T-cell (primary cell): ENCODE measurements at places on chromosomes 12 and 14.
A peak's percentile ranks its signal among the peaks of the same experiment; 100 is the strongest.

DNA sequence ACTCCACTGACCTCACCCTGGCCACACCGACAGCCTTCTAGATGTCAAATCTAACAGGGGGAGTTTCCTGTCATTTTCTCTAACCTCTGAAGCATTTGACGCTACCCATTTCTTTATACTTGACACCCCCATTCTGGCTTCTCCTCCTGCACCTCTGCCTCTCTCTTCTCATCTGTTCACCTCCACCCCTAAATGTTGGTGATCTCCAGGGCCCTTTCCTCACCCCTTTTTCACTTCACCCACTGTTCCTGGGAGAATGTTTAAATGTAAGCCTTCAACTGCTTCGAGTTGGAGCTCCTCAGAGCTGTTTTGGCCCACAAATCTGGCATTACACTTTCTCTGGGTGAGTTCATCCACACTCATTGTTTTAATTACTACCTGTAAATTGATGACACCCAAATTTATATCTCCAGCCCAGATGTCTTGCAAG is 452 bp upstream of the RABGGTA start:
- H3K27ac ChIP-seq, result peak overlapping the region; percentile 94
- no peaks in the 10 kb centered on the region for H3K27me3 ChIP-seq
- peak overlapping the region; percentile 27 for H3K4me3 ChIP-seq
- peaks cover 23% of the 10 kb centered on the region for H3K36me3 ChIP-seq

- no peak for DNase-seq
- H3K4me3 ChIP-seq, result no peak overlapping the region
- peaks cover 3% of the 10 kb centered on the region for H3K36me3 ChIP-seq
- no peaks in the 10 kb centered on the region for H3K27me3 ChIP-seq
- H3K27ac ChIP-seq, result no peak overlapping the region
These were observed 12.4 kb downstream of the MTERF2 start for GRCh38 chr12:106974511-106974910.

- H3K4me3 ChIP-seq, result no peak overlapping the region
- no peaks in the 10 kb centered on the region for H3K4me1 ChIP-seq
- H3K27ac ChIP-seq, result no peak overlapping the region
- H3K36me3 ChIP-seq, result no peaks in the 10 kb centered on the region
- DNase-seq, result no peak
These were observed 57.2 kb upstream of the ATP2A2 start for GRCh38 chr12:110223777-110224378.

DNA sequence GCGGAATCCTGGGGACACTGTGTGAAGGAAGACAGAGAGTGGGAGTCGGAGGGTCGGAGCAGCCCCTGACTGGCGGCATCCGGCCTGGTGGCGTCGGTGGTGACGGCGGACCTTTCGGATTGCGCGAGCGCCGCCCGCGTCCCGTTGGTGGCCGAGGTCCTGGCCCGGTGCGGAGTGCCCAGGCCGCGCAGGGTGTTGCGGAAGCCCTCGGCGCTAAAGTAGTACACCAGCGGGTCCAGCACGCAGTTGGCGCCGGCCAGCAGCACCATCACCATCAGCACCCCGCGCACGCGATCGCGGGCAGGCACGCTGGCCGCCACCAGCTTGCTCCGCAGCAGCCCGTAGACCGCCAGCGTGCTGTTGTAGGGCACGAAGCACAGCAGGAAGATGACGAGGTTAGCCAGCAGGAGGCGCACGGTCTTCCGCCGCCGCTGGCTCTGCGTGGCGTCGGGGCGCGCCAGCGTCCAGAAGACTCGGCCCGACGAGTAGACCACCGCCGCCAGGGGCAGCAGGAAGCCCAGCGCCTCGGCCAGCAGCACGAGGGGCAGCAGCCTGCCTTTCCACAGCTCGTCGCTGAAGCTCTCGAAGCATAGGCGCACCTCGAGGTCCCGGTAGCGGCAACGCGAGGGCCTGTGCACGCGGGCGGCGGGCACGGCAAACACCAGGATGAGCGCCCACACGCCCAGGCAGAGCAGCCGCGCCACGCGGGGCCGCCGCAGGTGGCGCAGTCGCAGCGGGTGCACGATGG is 13.1 kb upstream of the CHD4 start:
- no peaks in the 10 kb centered on the region for H3K27me3 ChIP-seq
- peaks cover 20% of the 10 kb centered on the region for H3K4me1 ChIP-seq
- H3K4me3 ChIP-seq, result no peak overlapping the region
- H3K27ac ChIP-seq, result no peak overlapping the region
- DNase-seq, result peak; percentile 60

DNA sequence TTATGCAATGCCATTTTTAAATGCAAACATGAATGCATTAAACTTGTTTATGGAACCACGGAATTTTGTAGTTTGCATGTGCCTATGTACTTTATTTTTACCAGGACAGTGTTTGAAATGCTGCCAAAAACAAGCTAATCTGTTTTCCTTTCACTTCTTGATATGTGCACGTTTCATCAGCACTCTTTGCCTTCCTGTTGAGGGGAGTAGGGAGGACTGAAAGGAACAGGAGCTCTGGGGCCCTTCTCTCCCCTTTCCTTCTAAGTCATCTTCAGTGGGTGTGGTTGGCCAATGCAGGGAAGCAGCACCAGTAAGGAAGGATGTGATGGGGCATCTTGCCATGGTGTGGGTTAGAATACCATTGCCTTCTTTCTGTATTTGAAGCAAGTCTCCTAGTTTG is 12.1 kb upstream of the PPP4R4 start:
- no peaks in the 10 kb centered on the region for H3K27me3 ChIP-seq
- H3K36me3 ChIP-seq, result no peaks in the 10 kb centered on the region
- H3K4me3 ChIP-seq, result no peak overlapping the region
- no peak for DNase-seq
- H3K4me1 ChIP-seq, result peaks cover 6% of the 10 kb centered on the region

GRCh38 chr12:41993283-41993682 is 151.4 kb downstream of the GXYLT1 start:
- no peak overlapping the region for H3K4me3 ChIP-seq
- no peaks in the 10 kb centered on the region for H3K4me1 ChIP-seq
- no peaks in the 10 kb centered on the region for H3K36me3 ChIP-seq
- DNase-seq, result no peak
- peaks cover 5% of the 10 kb centered on the region for H3K27me3 ChIP-seq

DNA sequence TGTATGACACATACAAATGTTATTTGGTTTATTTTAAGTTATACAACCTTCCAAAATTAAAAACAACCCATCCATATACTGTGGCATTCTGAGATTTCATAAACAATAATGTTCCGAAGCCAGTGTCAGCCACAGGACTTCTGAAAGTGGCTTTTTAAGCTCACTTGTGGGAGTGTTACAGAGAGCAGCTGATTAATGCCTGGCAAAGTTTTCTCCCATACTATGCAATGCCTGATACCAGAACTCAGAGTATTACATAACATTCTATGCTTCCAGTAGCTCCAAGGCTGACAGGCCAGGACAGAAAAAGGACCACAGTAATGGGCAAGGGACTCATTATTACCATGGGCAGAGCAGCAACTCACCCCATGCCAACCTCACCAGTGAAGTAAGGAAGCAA is 29.3 kb downstream of the NELL2 start:
- no peak overlapping the region for H3K4me3 ChIP-seq
- DNase-seq, result no peak
- H3K27me3 ChIP-seq, result no peaks in the 10 kb centered on the region
- no peaks in the 10 kb centered on the region for H3K36me3 ChIP-seq
- H3K27ac ChIP-seq, result peak overlapping the region; percentile 89
- H3K4me1 ChIP-seq, result peaks cover 65% of the 10 kb centered on the region

- H3K36me3 ChIP-seq, result no peaks in the 10 kb centered on the region
- H3K4me3 ChIP-seq, result peak overlapping the region; percentile 96
- peaks cover 9% of the 10 kb centered on the region for H3K27me3 ChIP-seq
These were observed 1.6 kb downstream of the DPF3 start for GRCh38 chr14:72892103-72892878.

DNA sequence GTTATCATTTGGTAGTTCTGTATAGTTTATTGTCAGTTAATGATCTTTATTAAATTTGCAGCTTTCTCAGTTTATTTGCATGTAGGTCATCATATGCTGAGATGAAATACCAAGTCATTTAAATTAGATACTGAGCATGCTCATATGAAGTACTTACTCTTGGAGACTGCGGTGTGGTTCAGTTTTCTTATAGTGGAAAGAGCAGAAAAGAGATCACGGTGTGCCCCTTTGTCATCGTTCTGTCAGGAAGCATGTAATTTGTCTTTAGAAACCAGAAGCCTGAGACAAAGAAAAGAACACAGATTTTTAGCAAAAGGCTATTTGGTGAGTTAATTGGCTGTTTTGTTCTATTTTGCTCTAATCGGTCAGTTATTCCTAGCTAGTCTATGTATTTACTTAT is 75.6 kb downstream of the PLEKHA5 start:
- H3K27me3 ChIP-seq, result no peaks in the 10 kb centered on the region
- H3K4me3 ChIP-seq, result no peak overlapping the region
- H3K27ac ChIP-seq, result no peak overlapping the region
- H3K4me1 ChIP-seq, result no peaks in the 10 kb centered on the region
- DNase-seq, result no peak

DNA sequence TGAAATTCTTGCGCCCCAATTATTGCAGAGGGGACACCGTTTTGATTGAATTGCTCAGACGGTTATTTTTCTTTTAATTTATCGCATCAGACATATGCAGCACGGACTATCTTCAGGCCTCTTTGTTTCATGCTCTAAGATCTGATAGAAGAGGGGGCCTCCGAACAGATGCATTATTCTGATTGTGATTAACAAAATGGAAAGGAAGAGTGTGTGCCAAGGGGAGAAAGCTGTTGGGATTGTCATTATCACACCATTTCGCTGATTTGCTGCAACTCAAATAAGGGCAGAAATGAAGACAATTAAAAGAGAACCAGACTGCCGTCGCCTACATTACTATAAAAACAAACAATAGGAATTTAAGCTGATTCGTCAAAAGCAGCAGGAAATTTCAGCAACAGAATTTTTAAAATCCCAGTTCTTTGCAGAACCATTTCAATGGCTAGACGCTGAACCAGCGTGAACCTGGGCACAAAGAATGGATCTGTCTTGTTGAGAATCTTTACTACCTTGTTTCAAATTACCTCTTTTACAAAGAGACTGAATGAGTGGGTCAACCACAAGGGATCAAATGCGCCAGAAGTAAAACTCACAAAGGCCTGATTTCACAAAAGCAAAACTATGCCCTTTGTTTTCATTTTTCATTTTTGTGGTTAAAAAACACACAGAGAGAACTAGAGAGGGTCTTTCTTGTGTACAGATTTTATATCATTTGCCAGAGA is 30.6 kb downstream of the TMEM132D start:
- DNase-seq, result no peak
- H3K4me1 ChIP-seq, result no peaks in the 10 kb centered on the region
- H3K27me3 ChIP-seq, result peaks cover 1% of the 10 kb centered on the region

GRCh38 chr14:103728721-103729120 is 13.1 kb downstream of the ZFYVE21 start:
- H3K4me1 ChIP-seq, result no peaks in the 10 kb centered on the region
- no peak overlapping the region for H3K4me3 ChIP-seq
- DNase-seq, result no peak

DNA sequence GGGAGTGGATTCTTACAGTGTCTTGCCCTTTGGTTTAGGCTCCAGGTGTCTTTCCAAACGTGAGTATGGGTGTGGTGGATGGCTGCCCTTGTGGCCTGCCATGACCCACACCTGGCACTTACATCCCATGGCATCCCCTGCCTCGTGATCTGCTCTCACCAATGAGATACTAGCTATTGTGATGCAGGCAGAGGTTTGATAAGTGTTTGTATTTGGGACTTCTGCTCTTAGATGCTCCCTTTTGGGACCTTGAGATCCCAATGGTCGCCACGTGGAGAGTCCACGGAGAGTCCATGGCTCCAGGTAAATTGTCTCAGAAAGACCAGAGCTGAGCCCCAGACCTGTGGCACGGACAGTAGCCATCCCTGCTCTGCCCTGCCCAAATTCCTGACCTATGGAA is 62.5 kb downstream of the MDM2 start:
- DNase-seq, result no peak
- H3K27me3 ChIP-seq, result no peaks in the 10 kb centered on the region
- H3K4me3 ChIP-seq, result no peak overlapping the region

GRCh38 chr14:75242546-75243273 is 35.9 kb upstream of the FOS start:
- H3K4me3 ChIP-seq, result no peak overlapping the region
- H3K27ac ChIP-seq, result no peak overlapping the region
- H3K27me3 ChIP-seq, result no peaks in the 10 kb centered on the region
- DNase-seq, result no peak
- H3K4me1 ChIP-seq, result peaks cover 16% of the 10 kb centered on the region
- H3K36me3 ChIP-seq, result no peaks in the 10 kb centered on the region

- H3K27me3 ChIP-seq, result no peaks in the 10 kb centered on the region
- H3K4me3 ChIP-seq, result no peak overlapping the region
- H3K4me1 ChIP-seq, result no peaks in the 10 kb centered on the region
- no peak overlapping the region for H3K27ac ChIP-seq
These were observed 223.1 kb downstream of the EFCAB11 start for GRCh38 chr14:89731396-89731933.

- no peak overlapping the region for H3K27ac ChIP-seq
- H3K4me3 ChIP-seq, result no peak overlapping the region
- H3K36me3 ChIP-seq, result no peaks in the 10 kb centered on the region
- peaks cover 13% of the 10 kb centered on the region for H3K4me1 ChIP-seq
These were observed 11.9 kb downstream of the PLD4 start for GRCh38 chr14:104936361-104937155.

DNA sequence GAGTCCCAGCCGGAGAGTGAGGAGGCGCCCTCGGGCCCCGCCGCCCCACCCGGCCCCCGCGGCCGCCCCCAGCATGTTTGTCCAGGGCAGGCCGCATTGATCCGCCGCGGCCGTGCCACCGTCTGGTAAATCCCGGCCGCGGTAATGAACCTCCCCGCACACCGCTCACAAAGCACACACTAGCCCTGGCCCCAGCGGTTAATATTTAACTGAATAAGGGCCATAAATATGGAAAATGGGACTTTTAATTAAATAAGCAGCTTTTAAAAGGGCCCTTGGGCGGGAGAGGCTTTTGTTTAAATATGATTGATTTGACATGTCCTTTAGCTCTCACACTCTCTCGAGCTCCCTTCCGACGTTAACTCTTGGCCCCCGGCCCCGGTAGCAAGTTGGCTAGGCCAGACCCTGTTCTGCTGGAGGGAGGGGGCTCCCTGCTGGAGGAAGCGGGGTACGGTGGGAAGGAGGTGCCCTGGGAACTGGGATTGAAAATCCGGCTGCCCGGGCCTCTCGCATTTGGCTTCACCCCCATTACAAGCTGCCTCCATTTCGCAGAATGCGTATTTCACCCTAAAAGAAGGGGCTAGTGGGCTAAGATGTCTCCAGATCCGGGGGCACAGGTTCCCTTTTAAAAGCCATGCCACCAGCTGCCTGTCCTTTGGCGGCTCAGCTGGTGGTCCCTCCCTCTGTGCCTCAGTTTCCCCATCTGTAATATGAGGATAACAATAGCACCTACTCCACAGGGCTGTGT is 199.8 kb downstream of the RBM19 start:
- H3K27ac ChIP-seq, result no peak overlapping the region
- H3K4me3 ChIP-seq, result no peak overlapping the region
- H3K4me1 ChIP-seq, result no peaks in the 10 kb centered on the region
- H3K27me3 ChIP-seq, result peaks cover 33% of the 10 kb centered on the region

DNA sequence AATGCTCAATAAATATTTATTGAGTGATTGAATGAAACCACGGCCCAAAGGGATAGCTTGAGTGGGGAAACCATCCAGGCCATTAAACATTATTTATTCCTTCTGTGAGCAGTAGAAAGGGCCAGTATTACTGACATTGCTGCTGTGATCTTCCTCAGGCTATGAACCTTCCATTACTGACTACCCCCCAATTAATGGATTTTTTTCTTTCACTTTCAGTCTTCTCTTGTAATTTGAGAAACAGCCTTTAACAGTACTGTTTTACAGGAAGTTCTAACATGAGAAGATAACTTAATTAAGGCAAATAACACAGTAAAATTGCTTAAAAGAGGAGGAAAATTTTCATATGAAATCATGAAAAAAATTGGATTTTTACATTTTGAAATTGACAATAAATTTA is 629.5 kb downstream of the TRHDE start:
- no peaks in the 10 kb centered on the region for H3K4me1 ChIP-seq
- no peak overlapping the region for H3K27ac ChIP-seq
- no peaks in the 10 kb centered on the region for H3K36me3 ChIP-seq
- H3K27me3 ChIP-seq, result no peaks in the 10 kb centered on the region
- no peak overlapping the region for H3K4me3 ChIP-seq
